Caki2 (cell line): ENCODE measurements at places on chromosomes 3 and 15. TPM values are rescaled to one million over a fixed set of nuclear protein-coding genes. Genes with fewer than 3 reads are reported as not detected.
A peak's percentile ranks its signal among the peaks of the same experiment; 100 is the strongest.

- DNase-seq: no peak
Observed at GRCh38 chr3:14852058-14852594, 33.4 kb downstream of the FGD5 start.

GRCh38 chr3:187743195-187744141, 1.8 kb downstream of the BCL6 start:
- peak; percentile 53 for DNase-seq

- no peak for DNase-seq
Observed at GRCh38 chr3:52454250-52454937, 553 bp upstream of the TNNC1 start.

PLD1 gene
- 6.4 and 12.2 TPM in 2 replicates for total RNA-seq

LDHAL6B gene
- total RNA-seq: not detected in 2 replicates

DNA sequence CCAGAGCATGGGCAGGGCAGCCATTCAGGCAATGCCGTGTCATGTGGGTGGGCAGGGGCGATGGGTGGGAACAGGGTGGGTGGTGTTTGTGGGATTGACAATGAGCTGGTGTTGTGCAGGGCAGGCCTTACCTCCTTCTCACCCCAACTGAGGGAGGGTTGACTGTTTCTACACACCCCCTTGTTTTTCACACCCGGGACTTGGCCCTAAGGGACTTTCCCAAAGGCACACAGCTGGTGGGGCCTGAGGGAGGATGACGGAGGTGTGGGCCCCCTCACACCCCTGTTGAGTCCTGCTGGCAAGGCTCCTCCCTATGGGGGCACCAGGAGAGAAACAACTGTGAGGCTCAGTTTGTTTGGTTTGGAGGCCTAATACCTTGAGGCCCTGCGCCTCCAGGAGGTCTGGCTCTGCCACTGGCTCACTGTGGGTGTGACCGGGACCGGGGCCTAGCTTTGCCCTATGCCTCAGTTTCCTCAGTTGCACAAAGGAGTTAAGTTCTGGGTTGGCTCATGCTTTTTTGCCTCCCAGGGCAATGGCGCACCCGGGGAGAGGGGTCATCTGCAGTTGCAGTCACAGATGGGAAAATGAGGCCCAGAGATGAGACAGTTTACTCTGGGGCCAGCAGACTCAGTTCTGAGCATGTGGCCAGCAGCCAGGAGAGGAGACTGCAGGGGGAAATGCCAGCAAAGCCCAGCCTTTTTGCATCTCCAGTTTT, 5.1 kb upstream of the DNAH1 start:
- DNase-seq: no peak

- DNase-seq: no peak
Observed at GRCh38 chr3:2822611-2823010, 287.6 kb downstream of the IL5RA start.

GRCh38 chr15:58288592-58288991, 143.2 kb upstream of the LIPC start:
- no peak for DNase-seq

NEIL1 gene
- not detected in 2 replicates for total RNA-seq

DNA sequence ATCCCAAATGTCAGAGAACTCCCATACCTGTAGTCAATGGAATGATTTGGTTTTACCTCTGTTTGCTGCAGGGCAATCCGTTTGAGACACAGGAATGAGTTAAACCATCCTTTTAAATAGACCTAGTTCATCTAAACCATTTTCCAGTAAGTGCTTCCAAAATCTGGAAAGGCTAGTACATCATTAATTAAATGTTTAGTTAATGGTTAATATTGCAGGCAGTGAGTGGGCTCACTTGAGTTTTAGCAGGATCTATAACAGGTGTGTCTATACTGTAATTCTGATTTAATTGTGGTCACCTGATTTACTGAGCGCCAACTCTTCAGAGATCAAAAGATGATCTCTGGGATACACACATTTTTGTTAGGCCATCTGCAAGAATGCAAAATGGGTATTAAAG, 353.9 kb upstream of the ROPN1 start:
- no peak for DNase-seq

- peak; percentile 82 for DNase-seq
Observed at GRCh38 chr15:25849157-25849921, 13.8 kb downstream of the ATP10A start.

HES1 gene
- 43.2 and 45.9 TPM in 2 replicates for total RNA-seq

GRCh38 chr3:26715431-26715830, 92.9 kb downstream of the LRRC3B start:
- DNase-seq: no peak

GRCh38 chr3:13653631-13654279, 104.8 kb downstream of the FBLN2 start:
- DNase-seq: no peak

GRCh38 chr3:123343296-123344174, 105.4 kb downstream of the ADCY5 start:
- no peak for DNase-seq

SCAANT1 gene
- total RNA-seq: not detected in 2 replicates

PRSS50 gene
- not detected in 2 replicates for total RNA-seq

DNA sequence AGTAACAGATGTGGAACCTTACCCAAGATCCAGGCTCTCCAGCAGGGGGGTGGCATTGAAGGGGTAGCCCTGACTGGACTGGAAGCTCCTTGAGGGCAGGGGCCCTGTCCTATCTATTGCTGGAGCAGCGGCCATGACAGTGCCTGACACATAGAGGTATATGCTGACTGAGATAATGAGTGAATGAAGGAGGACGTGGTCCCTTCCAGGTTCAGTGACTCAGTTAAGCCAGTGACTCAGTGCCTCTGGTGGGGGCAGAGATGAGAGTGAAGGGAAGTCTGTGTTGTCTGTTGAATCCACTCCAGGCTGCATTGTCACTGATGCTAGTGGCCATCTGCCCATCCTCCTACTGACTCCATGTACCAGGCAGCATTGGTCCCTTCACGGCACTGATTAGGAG, 13.0 kb upstream of the CTXND1 start:
- no peak for DNase-seq

- DNase-seq: no peak
Observed at GRCh38 chr3:135752851-135753250, 212.7 kb upstream of the PPP2R3A start.

DNA sequence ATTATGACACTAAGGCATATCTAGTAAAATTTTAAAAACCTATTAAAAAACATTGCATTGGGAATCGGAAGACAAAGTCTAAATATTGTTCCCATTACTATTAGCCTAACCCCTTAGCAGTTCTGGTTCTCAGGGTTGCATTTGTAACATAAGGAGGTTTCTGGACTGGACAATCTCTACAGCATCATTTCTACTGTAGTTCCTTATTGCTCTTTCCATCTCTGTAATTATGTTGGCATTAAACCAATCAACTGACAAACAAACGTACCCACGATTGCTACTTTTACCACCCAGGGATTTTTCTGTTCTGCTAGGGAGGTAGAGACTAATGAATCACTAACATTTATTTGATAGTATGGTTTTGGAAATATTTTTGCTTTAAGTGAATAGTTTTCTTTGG, 190.8 kb downstream of the CBLB start:
- no peak for DNase-seq

GRCh38 chr15:99440551-99441443, 125.0 kb upstream of the MEF2A start:
- DNase-seq: peak; percentile 7

- no peak for DNase-seq
Observed at GRCh38 chr3:33577588-33577987, 137.4 kb upstream of the UBP1 start.

GRCh38 chr3:157180262-157180661, 20.3 kb upstream of the CCNL1 start:
- no peak for DNase-seq

- peak; percentile 21 for DNase-seq
Observed at GRCh38 chr3:132730891-132731580, 8.8 kb upstream of the NPHP3 start.

GRCh38 chr3:13051066-13051465, 22.2 kb downstream of the IQSEC1 start:
- DNase-seq: no peak

DNA sequence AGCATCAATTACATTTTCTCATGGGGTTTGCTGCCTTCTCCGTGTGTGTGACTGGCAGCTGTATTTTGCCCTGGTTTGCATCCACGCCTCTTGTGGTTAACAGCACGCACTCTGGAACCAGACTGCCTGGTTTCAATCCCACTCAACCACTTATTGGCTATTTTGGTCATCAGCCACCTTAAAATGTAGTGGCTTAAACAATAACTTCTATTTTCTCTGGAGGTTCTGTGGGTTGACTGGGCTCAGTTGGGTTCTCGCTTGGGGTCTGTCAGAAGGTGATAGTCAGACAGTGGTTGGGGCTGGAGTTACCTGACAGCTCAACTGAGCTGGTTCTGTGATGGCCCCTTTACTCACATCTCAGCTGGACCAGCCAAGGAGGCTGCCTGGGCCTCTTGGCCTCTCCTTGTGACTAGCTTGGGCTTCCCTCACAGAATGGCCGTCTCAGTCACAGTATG, 36.8 kb downstream of the EHD4 start:
- DNase-seq: no peak

DNA sequence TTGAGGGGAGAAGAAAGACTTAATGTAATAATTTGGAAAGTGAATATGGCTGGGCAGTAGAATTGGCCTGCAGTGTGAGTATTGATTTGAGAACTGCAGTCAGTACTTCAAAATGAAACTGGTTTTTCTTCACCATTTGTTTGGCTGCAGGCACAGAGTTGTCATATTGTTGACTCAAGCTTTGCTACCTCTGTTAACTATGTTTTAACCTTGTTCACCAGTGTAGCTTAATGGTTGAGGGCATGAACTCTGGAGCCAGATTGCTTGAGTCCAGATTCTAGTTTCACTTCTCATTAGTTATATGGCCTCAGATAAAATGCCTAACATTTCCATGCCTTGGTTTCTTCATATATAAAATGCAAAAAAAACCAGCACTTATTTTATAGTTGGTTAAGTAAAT, 64.1 kb downstream of the CFAP44 start:
- no peak for DNase-seq

- DNase-seq: no peak
Observed at GRCh38 chr15:83158393-83158792, 49.2 kb downstream of the HDGFL3 start.

FAIM gene
- total RNA-seq: 11.2 and 28.8 TPM in 2 replicates

GRCh38 chr3:11930084-11930483, 74.1 kb upstream of the SYN2 start:
- DNase-seq: no peak

THBS1 gene
- total RNA-seq: 63.4 and 128 TPM in 2 replicates

AMIGO3 gene
- not detected in 2 replicates for total RNA-seq

GRCh38 chr3:141940194-141940776, 63.8 kb downstream of the ATP1B3 start:
- DNase-seq: peak; percentile 89

GRCh38 chr3:150061288-150062024, 90.8 kb upstream of the PFN2 start:
- no peak for DNase-seq

FANCI gene
- total RNA-seq: 27.0 and 35.7 TPM in 2 replicates

GRCh38 chr3:86654806-86655460, 336.0 kb downstream of the VGLL3 start:
- DNase-seq: no peak

DNA sequence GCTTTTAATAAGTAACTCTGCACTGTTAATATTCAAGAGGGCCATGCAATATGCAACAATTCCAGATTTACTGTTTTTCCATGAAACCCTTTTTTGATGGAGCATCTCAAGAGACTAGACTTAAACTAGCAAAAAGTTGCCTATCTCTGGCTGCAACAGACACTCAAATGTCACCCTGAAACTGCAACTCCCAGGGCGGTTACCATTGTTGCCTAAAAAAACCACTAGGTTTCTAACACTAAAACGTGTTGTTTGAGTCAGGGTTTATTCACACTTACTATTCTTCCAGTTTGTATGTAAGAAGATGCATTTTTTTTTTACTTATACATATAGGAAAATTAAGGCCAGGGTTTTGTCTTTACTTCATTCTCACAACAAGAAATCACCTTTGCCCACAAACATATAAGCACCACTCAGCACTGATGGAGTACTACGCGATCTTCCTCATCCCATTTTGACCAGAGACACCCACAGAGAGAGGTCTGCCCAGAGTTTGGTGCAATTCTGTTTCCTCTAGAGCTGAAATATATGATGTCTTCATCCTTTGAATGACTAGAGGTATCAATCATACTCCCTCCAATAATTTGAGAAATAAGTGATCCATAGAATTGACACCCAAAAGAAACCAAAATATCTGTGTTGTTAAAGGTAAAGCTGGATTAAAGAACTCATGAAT, 124.0 kb upstream of the SNTN start:
- no peak for DNase-seq

HDC gene
- total RNA-seq: not detected in 2 replicates

DNA sequence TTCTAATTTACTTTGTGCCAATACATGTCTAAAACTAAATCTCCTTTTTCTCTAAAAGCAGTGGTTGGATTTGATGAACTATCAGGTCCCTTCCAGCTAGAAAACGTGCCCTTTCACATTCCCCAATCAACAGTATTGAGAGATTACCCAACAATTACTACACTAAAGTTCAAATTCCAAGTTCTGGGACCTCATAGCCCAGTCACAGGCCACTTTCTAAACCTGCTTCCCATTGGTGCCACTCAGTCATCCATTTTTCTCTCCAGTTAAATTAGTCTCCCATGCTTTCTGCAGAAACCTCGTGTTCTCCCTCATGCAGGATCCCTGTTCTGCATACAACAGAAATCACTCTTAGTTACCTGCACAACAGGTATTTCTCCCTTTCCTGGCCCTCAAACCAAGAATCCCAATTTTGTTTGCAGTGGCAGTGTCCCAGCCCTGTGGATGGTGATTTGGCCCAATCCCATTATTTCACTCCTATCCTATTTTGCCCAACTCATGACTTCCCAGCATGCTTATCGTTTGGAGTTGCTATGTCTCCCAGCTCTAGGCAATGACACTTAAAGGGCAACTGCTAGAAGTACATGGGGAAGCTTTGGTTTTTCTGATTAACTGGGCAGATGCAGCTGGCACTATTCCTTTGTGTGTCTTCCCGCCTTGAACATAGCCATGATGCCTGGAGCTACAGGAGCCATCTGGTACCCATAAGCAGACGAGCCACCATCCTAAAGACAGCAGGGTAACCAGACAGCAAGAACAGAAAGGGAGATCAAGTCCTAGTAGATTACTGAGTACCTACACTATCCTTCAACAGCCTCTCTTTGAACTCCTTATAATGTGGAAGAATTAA, 224.2 kb downstream of the MINAR1 start:
- DNase-seq: no peak

GRCh38 chr3:172369590-172370259, 78.5 kb downstream of the GHSR start:
- DNase-seq: no peak

- no peak for DNase-seq
Observed at GRCh38 chr3:89113344-89113743, 5.9 kb downstream of the EPHA3 start.

GRCh38 chr15:50232791-50233190, 32.7 kb downstream of the HDC start:
- DNase-seq: no peak

LRRC2 gene
- total RNA-seq: not detected in 2 replicates

DNA sequence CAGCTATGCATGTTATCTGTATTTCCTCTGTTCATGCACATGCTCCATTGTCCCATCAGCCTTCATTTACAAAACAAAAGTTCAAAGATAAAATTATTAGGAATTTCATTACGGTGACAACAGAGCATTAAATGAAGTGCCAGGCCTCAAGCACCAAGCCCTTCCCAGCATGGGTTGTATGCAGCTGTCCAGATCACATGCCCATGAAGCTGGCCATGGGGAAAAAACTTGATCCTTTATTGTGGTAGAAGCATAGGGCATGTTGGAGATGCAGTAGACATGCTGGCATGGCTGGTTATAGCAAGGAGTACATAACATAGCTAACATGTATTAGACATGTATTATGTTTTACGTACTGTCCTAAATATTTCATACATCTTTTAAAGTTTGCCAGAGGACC, 4.1 kb upstream of the THRB start:
- no peak for DNase-seq

- DNase-seq: no peak
Observed at GRCh38 chr3:30614943-30615342, 8.5 kb downstream of the TGFBR2 start.

COX17 gene
- 8.6 and 22.3 TPM in 2 replicates for total RNA-seq

ELL3 gene
- total RNA-seq: 8.1 and 11.6 TPM in 2 replicates
